Kidney (tissue), 22 donors: ENCODE measurements at places on chromosomes 3 and 15. TPM values are rescaled to one million over a fixed set of nuclear protein-coding genes. Genes with fewer than 3 reads are reported as not detected.

The MB21D2 gene
- 3.2 TPM for polyA plus RNA-seq

DNA sequence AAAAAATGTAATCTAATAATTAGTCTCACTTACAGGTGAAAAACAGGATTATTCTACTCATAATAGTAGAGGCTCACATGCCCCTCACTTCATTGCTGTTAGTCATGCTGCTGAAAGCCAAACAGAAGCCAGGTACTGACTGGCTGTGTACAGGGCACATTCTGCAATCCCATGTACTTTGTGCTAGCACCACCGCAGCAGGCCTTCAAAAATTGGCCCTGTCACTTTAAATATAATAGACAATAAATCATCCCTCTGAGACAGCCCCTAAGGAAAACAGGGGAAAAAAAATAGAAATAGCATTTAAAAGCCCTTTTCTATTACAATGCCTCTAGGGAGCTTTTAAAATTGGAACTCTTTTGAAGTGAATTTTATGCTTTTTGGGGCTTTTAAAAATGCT, 723.8 kb downstream of the TUSC7 start:
- no peak overlapping the region for H3K4me3 ChIP-seq
- DNase-seq = no peak

GRCh38 chr3:174232658-174233429, 626.3 kb upstream of the NAALADL2 start:
- H3K27ac ChIP-seq = no peak overlapping the region
- H3K27me3 ChIP-seq = no peaks in the 10 kb centered on the region
- no peaks in the 10 kb centered on the region for H3K36me3 ChIP-seq
- H3K4me3 ChIP-seq = no peak overlapping the region

GRCh38 chr3:177930771-177931170, 605.5 kb upstream of the KCNMB2 start:
- no peaks in the 10 kb centered on the region for H3K4me1 ChIP-seq
- H3K27ac ChIP-seq = no peak overlapping the region
- H3K36me3 ChIP-seq = no peaks in the 10 kb centered on the region
- no peak overlapping the region for H3K4me3 ChIP-seq
- DNase-seq = no peak

DNA sequence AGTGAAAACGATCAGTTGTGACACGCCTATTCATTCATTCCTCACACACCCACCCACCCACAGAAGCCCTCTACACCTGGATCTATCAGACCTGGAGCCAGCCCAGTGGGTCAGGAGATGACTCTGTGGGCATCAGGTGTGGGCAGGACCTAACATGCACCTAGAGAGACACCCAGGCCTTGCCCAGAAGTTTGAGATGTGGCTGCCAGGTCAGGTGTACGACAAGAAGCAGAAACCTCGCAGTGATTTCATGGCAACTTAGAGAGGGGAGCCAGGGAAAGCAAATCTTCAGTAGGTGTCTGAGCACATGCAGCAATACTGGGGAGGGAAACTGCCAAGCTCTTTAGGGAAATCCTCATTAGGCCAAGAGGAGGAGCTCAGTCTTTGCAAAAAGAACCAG, 264.7 kb upstream of the ROPN1 start:
- no peak overlapping the region for H3K4me3 ChIP-seq
- no peaks in the 10 kb centered on the region for H3K27me3 ChIP-seq
- no peak overlapping the region for H3K27ac ChIP-seq
- DNase-seq = no peak
- H3K4me1 ChIP-seq = peaks cover 17% of the 10 kb centered on the region

DNA sequence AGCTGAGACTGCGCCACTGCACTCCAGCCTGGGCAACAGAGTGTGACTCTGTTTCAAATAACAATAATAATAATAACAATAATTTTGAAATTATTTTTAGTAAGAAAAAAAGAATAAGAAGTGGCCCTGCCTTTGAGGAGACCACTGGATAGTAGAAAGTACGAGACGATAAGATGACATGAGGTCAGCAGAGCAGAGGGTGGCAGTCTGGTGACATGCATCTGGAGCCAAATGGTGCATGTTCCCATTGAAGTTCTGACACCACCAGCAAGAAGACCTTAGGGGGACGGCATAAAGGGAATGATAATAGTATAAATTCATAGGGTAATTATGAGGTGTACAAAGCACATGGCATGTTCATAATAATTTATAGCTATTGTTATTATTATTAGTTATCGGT, 542.2 kb upstream of the TBL1XR1 start:
- no peaks in the 10 kb centered on the region for H3K27me3 ChIP-seq
- no peak for DNase-seq
- H3K4me3 ChIP-seq = no peak overlapping the region
- no peaks in the 10 kb centered on the region for H3K36me3 ChIP-seq
- no peaks in the 10 kb centered on the region for H3K4me1 ChIP-seq
- H3K27ac ChIP-seq = no peak overlapping the region

The SEMA4B gene
- polyA plus RNA-seq = 28.7 TPM

GRCh38 chr3:30597131-30597768, 9.2 kb upstream of the TGFBR2 start:
- no peaks in the 10 kb centered on the region for H3K27me3 ChIP-seq
- DNase-seq = peak; percentile 82
- peak overlapping the region; percentile 80 for H3K27ac ChIP-seq
- H3K36me3 ChIP-seq = no peaks in the 10 kb centered on the region

The NAALADL2 gene
- polyA plus RNA-seq = 2.0 TPM

The CFAP92 gene
- 0.56 TPM for polyA plus RNA-seq

DNA sequence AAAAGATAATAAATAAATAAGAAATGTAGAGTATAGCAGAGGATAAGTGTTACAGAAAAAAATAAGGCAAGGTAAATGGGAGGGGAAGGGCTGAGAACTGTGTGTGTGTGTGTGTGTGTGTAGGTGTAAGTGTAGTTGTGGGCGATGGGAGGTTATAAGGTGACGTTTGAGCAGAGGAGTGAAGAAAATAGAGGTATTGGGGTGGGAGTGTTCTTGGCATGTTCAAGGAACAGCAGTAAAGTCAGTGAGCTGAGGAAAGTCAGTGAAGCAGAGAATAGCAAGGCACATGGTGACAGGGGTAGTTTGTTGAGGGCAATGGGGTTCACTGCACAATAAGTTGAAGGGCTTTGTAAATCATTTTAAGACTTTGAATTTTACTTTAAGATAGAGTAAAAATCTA, 30.9 kb upstream of the ZNF148 start:
- no peak overlapping the region for H3K4me3 ChIP-seq
- H3K27me3 ChIP-seq = no peaks in the 10 kb centered on the region
- peak; percentile 16 for DNase-seq

The SUMF1 gene
- 50.6 TPM for polyA plus RNA-seq

DNA sequence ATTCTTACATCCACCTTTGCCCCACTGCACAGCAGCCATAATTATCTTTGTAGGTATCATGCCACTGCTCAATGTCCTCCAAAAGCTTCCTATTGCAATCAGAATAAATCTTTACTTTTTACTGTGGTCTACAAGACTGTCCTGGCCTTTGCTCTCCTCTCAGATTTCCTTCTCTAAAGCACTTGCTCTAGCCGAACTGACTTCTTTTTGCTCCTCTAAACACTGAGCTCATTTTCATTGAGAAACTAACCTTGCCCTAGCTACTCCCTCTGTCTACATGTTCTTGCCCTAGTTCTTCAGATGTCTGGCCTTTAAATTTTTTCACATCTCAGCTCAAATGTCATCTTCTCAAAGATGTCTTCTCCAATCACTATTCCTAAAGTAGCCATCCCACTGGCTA, 342.8 kb downstream of the TBC1D5 start:
- no peaks in the 10 kb centered on the region for H3K27me3 ChIP-seq
- no peak overlapping the region for H3K4me3 ChIP-seq
- H3K4me1 ChIP-seq = no peaks in the 10 kb centered on the region
- DNase-seq = no peak
- H3K27ac ChIP-seq = no peak overlapping the region
- H3K36me3 ChIP-seq = peaks cover 6% of the 10 kb centered on the region

The NR2E3 gene
- polyA plus RNA-seq = not detected

The KPNA4 gene
- polyA plus RNA-seq = 11.7 TPM

The NTRK3 gene
- 8.9 TPM for polyA plus RNA-seq

DNA sequence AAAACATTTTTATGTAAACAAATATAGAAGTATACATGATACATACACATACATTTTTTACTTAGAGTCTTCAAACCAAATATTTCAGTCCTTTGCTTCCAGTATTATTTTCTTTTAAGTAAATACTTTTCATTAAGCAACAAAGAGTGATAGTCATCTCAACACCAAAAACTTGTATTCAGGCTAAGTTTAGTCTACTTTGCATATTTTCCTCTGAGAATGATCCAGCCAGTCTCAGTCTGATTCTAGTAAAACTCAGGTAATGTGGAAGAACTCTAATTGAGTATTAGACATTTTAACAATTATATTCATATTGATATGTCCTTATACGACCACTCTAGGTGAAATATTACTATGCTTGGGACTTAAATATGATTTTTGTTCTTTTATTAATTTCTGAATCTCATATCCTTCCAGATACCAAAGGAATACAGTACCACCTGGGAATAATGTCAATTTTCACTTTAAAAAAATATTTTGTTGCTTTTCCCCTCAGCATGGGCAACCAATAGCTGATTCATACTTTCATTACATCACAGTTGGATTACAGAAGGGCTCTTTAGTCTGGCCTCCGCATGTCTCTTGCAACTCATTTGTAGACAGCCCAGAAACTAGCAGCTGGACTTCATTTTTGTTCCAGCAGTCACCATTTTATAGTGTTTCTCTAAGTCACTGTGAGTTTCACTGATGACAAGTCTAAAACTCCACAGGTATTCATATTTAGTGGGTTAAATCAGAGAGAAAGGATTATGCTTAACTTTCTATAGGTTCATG, 390.4 kb downstream of the ZBTB20 start:
- H3K27me3 ChIP-seq = no peaks in the 10 kb centered on the region
- H3K27ac ChIP-seq = peak overlapping the region; percentile 56
- no peaks in the 10 kb centered on the region for H3K36me3 ChIP-seq
- peak; percentile 26 for DNase-seq
- H3K4me3 ChIP-seq = peak overlapping the region; percentile 72

The EPHB1 gene
- polyA plus RNA-seq = 0.39 TPM

- H3K27me3 ChIP-seq = no peaks in the 10 kb centered on the region
- peaks cover 5% of the 10 kb centered on the region for H3K4me1 ChIP-seq
Measured at GRCh38 chr3:115071601-115072000, 75.5 kb downstream of the ZBTB20 start.

GRCh38 chr3:11653298-11654055, 9.8 kb upstream of the VGLL4 start:
- H3K4me3 ChIP-seq = no peak overlapping the region
- no peaks in the 10 kb centered on the region for H3K27me3 ChIP-seq
- H3K4me1 ChIP-seq = no peaks in the 10 kb centered on the region
- no peak for DNase-seq
